Foreskin fibroblast (primary cell): ENCODE measurements at places on chromosomes 16 and 17.

- peak; percentile 93 for DNase-seq
Measured at GRCh38 chr16:31071861-31072260, 2.2 kb downstream of the ZNF668 start.

- no peak for DNase-seq
Measured at GRCh38 chr16:65837464-65837863, 529.0 kb upstream of the CDH5 start.

DNA sequence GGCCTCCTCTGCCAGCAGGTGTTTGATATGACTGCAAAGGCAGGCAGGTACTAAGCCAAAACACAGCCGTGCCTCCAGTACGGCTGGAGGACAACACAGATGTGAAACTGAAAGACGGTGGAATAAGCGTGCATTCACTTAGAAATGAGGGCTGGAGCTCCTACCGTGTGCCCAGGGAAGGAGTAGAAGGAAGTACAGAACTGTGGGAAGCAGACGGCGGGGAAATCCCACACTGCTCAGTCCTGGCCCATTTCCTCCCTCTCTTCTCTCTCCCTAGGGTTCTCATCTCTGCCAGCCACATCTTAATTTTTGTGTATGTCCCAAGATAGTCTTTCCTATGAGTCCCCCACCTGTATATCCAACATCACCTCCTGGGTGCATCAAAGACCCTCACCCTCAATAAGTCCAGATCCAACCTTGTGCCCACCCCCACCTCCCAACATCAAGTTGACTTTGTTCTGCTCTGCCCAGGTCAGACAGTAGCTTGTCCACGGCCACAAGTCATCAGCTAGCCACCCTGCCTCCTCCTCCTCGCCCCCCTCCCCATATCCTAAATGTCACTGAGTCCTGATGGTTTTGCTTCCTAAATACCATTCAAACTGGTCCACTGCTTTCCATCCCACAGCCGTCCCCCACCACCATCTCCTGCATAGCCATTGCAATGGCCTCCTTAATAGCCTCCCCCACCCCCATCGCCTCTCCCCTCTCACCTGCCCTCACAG, 77.1 kb upstream of the RPL38 start:
- DNase-seq: no peak

GRCh38 chr17:2068031-2068518, 13.2 kb downstream of the HIC1 start:
- DNase-seq: peak; percentile 82

- DNase-seq: no peak
Measured at GRCh38 chr17:28534740-28535375, 17.6 kb downstream of the UNC119 start.

DNA sequence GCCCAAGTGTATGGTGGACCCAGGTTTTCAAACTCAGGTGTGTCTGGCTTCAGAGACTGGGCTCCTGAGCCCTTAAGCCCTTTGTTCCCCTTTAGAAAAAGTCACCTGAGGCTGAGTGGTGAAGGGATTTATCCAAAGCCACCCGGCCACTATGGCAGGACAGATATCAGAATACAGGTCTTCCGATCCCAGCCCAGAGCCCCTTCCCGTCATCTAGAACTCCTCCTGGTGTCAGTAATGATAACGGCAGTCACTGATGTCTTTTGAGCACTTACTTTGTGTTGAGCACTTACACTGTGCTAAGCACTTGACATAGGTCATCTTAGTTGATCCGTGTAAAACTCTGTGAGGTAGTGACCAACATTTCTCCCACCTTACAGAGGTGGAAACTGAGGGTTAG, 16.6 kb downstream of the NOD2 start:
- no peak for DNase-seq
